ENCODE measurements at places on chromosomes 11 and 22.

- DNase-seq = no peak
These were observed 16.9 kb upstream of the PEX26 start for GRCh38 chr22:18060646-18061620.

DNA sequence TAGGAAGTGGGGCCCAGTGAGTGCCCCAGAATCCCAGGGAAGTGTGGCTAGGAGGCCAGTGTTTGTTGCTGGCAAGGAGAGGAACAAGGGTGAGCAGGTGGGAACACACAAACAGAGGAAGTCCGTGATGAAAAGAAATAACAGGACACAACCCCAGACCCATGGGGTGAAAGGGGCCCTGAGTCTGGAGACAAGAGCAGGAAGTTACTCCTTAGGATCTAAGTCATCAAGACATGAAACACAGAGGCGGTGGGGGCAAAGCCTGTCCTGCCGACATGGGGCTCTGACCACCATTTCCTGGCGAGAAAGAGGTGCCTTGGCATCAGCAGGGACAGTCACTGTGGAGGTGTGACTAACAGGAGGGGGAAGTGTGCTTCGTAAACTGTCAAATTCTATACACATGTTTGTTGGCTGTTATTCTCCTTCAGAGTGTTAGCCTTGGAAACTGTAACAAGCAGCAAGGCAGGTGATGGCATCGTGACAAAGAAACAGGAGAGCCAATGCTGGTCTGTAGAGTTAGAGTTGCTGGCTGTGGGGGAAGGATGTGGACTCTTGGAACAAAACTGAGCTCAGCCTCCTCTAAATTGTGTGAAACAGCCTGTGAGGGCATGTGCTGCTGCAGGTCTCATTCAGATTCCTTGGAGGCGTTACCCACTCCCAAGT, 21.7 kb downstream of the CHST1 start:
- DNase-seq = no peak

DNA sequence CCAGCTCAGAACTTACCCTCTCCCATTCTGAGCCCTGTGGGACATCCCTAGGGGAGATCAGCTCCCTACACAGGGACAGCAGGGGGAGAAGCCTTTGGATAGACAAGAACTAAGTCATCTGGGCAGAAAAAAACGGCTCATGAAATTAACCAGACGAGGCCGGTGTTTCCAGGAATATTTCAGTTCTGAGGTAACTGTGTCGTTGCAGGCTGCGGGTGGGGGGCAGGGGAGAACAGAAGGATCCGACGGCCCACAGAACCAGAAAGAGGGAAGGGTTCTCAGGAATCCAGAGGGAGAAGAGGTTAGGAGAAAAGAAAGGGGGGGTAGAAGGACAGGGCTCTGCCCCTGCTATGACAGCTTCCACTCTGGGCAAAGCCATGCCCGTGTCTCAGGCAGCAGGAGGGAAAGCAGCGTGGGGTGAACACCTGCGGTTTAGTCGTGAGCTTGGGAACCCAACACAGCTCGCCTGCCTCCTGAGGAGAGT, 3.6 kb downstream of the CLCF1 start:
- no peak for DNase-seq

DNA sequence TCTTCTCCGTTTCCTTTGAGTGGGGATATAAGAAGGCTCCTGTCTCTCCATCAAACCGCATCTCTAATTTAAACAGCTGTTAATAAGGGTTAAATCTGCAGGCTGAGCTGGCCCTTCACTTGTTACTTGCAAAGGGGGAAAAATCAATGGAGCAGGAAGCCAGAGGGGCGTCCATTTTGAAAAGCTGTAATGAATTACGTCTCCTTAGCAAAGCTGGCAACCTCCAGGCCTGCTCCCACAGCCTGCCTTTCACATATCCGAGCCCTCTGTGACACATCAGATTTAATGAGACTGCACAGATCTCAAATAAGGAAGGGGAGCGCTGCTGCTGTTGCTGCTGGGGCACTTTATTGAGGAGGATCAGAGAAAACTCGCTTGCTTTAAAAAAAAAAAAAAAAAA, 320.8 kb downstream of the BLID start:
- no peak for DNase-seq

- no peak for DNase-seq
These were observed 306.8 kb downstream of the TBC1D22A start for GRCh38 chr22:47069270-47069669.

GRCh38 chr11:13303668-13304649, 26.4 kb downstream of the BMAL1 start:
- DNase-seq = no peak

- no peak for DNase-seq
These were observed 9.4 kb downstream of the CDC45 start for GRCh38 chr22:19488884-19489843.

DNA sequence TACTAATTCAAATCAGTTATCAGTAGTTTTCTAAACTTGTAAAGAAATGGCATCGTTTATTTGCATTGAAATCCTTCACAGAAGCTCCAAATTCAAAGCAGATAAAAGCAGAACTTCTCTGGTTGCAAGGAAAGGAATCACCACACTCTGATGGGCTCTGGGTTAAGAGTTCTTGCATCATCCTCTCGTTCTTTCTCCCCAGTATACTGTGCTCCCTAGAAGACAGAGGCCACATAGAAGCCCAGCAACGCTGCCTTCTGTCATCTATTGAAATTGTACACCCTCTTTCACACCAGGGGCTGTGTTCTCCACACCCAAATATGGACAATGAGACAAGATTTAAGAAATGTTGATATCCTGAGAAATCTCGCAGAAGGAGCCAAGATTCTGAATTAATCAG, 29.3 kb downstream of the FAT3 start:
- no peak for DNase-seq

DNA sequence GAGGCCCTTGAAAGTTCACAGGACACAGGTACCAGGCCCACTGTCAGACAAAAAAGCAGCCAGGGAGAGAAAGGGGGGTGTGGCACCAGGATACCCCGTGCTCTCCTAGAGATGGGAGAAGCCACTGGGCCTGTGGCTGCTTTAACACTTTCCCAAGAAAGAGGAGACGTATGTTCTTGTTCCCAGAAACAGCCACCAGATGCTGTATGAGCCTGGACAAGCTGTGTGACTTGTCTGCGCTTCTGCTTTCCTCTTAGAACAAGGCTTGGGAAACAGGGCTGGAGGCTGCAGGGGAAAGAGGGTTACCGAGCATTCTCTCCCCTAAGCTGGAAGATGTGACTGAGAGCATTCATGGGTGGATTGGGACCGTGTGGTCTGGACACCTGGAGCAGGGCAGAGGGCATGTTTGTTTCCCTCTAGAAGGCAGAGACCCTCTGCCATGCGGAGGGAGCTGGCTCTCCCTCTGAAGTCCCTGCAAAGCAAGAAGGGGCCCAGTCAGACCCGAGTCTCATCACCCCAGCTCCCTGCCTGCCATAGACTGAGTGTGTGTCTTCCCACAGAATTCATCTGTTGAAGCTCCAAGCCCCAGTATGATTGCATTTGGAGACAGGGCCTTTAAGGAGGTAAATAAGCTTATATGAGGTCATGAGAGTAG, 74.1 kb downstream of the TRIM29 start:
- no peak for DNase-seq

- peak; percentile 53 for DNase-seq
These were observed 2.4 kb upstream of the ATP5MG start for GRCh38 chr11:118398791-118399559.

- no peak for DNase-seq
These were observed 35.0 kb downstream of the ZC3H12C start for GRCh38 chr11:110128161-110128560.

DNA sequence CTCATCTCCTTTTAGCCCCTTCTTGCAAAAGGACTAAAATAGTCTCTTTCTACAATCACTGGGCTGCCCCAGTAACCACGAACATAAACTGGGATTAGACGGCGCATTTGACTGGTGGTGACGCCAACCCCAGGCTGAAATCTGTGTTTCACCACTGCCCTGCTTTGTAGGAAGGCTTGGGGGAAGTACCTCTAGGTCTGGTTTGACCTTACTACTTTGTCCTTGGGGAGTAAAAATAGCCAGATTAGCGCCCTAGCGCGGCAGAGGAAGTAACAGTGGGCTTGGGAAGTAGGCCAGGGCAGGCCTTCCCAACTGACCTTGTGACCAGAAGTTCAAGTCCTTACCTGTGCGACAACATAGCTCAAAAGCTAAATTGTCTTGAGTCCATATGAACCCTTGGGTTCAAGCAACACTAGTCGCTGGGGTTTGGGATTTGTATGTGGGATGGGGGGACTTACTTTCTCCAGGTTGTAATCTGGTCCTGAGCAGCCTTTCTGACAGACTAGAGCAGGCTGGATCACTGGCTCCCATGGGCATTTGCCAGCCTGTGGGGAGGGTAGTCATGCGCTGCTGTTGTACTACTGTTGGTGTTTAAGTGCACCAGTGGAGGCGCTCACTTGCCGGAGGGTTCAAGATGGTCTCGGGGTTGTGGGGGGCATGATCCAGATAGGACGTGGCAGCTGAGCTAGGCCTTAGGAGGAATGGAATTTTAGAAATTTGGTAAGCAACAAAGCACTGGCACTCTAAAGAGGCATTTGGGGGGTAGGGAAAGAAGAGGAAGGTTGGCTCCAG, 953 bp upstream of the PACS1 start:
- peak; percentile 39 for DNase-seq

- DNase-seq = no peak
These were observed 81.4 kb downstream of the WNT7B start for GRCh38 chr22:45895436-45896152.

GRCh38 chr22:19495562-19496323, 16.0 kb downstream of the CDC45 start:
- DNase-seq = no peak

DNA sequence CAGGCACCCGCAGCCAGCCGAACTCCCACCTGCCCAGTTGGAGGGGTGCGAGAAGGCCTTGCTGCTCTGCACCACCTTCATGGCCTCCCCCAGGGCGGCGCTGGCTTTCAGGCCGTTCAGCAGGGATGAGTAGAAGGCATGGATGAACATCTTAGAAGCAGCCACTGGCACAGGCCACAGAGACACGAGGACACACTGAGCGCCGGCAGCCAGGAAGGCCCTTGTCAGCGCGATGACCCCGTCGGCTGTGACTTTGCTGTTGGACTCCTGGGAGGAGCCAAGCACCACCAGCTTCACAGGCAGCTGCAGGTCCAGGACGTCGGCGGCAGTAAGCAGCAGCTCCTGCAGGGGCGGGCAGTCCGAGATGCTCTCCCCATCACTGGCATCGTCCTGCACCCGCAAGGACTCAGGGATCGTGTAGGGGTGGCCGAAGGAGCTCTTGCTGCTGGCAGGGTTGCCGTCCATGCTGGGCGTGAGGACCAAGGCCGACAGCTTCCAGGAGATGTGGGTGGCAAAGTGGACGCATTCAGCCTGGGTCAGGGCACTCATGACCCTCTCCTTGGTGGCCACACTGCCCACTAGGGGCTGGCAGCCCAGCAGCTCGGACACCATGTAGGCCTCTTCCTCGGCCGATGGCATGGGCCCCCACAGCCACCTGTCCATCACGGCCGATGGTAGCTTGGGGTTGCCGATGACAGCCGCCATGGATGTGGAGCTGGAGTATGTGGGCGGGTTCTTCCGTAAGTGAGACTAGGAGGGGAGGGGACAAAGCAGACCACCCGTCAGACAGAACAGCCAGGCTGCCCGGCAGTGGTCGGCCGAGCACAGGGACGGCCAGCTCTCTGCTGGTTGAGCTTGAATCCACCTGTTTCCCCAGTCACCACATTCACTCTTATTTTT, 79.7 kb upstream of the PITPNB start:
- no peak for DNase-seq

DNA sequence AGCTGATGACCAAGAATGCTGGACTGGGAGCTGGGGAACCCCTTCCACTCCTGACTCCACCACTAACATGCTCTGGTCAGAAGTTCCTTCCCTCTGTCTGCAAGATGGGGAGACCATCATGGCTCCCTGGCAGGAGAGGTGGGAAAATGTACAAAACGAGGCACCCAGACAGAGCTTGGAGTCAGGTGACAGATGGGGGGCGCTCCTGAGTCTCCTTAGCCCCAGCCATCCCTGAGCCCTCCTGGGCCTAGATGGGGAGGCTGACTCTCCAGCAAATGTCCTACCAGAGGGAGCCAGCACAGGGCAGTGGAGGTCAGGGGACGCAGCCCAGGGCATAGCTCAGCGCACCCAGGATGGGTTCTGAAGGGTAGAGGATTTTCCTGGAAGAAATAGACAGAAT, 20.0 kb downstream of the KCNJ4 start:
- no peak for DNase-seq

- DNase-seq = no peak
These were observed 73.1 kb downstream of the COMMD9 start for GRCh38 chr11:36216061-36216615.

GRCh38 chr22:47384977-47385376, 622.5 kb downstream of the TBC1D22A start:
- no peak for DNase-seq

DNA sequence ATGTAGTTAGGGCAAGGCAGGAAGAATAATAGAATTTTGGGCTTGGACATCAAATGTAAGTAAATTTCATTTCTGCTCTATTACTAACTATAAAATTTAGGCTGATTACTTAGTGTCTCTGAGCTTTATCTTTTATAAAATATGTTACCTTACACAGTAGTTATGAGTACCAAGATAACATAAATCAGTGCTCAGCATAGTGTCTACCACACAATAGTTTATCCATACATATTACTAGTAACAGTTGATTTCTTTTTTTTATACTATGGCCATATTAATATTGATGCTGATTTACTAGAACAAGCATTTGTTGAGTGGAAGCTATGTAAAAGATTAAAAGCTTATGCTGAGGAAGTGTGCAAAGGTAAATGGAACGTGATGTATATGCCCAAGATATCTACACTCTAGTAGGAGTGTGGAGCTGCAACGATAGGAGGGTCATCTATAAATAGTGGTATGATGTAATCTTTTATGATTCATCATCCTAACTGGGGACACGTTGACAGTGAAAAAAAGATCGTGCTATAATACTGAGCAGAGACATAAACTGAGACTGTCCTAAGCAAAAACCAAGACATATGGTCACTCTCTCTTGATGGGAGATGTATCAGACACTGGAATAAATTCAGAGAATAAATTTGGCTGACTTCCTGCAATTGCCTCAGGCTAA, 8.7 kb upstream of the SLC5A12 start:
- DNase-seq = no peak

DNA sequence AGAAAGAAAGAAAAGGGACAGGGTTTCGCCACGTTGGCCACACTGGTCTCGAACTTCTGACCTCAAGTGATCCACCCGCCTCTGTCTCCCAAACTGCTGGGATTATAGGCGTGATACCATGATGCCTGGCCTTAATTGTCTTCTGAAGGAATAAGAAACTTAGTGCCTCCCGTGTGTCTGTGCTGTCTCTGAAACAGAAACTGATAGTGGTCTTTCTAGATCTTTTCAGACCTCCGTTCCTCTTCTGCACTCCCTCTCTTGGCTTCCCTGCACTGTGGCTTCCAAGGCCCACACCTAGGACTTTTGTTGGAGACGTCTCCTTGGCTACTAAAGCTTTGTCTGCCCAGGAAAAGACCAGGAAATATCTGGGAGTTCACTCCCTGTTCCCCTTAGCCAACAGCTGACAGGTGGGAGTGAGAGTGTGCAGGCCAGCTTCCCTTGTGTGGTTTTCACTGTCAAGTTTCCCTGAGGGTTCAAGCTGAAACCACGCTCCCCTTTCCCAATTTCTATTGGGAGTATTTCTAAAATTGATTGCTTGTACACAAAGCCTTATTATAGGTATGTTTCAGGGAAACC, 10.1 kb upstream of the HTR3B start:
- no peak for DNase-seq

All from activated CD4-positive, alpha-beta T cell treated with anti-CD3 and anti-CD28 coated beads, Interleukin-2, amount 50 U/mL, for 1 hour (primary cell).